Head of caudate nucleus (tissue), 42 donors: ENCODE measurements at places on chromosomes 5 and 9.

DNA sequence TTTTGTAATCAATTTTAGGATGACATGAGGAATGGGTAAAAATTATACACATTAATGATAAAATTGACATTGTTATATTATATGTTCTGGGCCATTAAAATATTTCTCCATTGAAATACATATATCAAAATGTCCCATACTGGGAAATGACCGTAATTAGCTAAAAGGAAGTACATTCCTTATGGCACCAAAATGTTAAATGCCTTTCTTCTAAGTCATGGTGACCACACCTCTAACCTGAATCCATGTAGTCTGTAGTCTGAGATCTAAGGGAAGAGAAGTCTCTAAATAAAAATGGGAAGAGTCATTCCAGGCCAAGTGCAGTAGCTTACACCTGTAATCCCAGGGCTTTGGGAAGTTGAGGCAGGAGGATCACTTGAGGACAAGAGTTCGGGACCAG is 10.0 kb upstream of the GDA start:
- DNase-seq, result no peak

DNA sequence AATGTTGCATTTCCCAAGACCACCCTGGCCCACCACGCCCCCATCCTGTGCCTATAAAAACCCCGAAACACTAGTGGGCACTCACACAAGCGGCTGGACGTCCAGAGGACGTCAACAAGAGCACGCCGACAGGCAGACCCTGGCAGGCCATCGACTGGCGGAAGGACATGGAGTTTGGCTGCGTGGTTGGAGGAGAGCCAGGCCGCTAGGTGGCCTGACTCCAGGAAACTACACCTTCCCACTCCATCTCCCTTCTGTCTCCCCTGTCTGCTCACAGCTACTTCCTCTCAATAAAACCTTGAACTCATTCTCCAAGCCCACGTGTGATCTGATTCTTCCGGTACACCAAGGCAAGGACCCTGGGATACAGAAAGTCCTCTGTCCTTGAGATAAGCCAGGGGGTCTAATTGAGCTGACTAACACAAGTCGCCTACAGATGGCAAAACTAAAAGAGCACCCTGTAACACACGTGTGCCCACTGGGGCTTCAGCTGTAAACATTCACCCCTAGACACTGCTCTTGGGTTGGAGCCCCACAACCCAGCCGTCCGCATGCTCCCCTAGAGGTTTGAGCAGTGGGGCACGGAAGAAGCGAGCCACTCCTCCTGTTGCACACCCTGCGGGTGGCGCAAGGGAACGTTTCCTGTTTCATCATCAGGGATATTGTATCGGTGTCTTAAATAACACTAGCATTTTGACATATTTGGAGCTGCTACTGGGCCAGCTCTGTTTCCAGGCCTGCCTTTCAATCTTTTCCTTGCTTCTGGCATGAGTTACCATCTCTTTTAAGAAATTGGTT is 54.5 kb upstream of the TAF11L2 start:
- DNase-seq, result no peak

GRCh38 chr5:107646418-107646817 is 24.3 kb downstream of the EFNA5 start:
- no peak for DNase-seq

DNA sequence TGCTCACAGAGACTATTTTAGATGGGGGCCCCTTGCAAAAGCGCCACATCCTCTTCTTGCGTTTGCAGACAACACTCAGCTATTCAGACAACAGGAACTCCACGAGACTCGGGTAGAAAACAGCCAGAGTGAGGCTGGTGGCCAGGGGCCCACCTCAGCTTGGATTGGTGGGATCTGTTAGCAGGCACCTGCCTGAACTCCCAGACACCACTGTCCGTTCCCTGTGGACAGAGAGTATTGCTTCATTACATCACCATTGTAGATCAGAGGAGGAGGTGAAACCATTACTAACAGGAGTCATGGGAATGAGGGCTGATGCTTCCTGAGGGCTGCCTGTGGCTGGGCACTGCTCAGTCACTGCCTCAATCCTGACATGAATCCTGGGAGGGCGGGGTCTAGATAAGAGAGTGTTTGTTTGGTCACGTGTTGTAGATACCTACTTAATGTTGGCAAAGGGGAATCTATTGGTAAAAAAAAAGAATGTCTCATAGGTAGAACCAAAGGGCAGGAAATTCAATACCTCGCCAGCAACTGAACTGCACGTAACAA is 4.4 kb upstream of the RAPGEF1 start:
- no peak for DNase-seq

- no peak for DNase-seq
Observed at GRCh38 chr5:135429301-135430134, 17.6 kb downstream of the DCANP1 start.
